Immature natural killer cell (primary cell): ENCODE measurements at places on chromosomes 4 and X.

GRCh38 chrX:138754861-138755260 is 43.3 kb upstream of the FGF13 start:
- no peak overlapping the region for H3K4me3 ChIP-seq
- no peaks in the 10 kb centered on the region for H3K36me3 ChIP-seq
- H3K27ac ChIP-seq: no peak overlapping the region
- no peak for DNase-seq

- no peak overlapping the region for H3K4me3 ChIP-seq
- H3K27me3 ChIP-seq: peaks cover 2% of the 10 kb centered on the region
- no peak overlapping the region for H3K27ac ChIP-seq
- DNase-seq: no peak
- H3K36me3 ChIP-seq: no peaks in the 10 kb centered on the region
- H3K4me1 ChIP-seq: no peaks in the 10 kb centered on the region
Measured at GRCh38 chr4:120395746-120396145, 329.1 kb upstream of the MAD2L1 start.

GRCh38 chr4:39455486-39455885 is 3.2 kb downstream of the RPL9 start:
- H3K4me3 ChIP-seq: no peak overlapping the region
- H3K27me3 ChIP-seq: peaks cover 11% of the 10 kb centered on the region
- H3K27ac ChIP-seq: no peak overlapping the region
- peaks cover 4% of the 10 kb centered on the region for H3K36me3 ChIP-seq
- no peak for DNase-seq

- H3K36me3 ChIP-seq: no peaks in the 10 kb centered on the region
- no peak overlapping the region for H3K4me3 ChIP-seq
- no peak for DNase-seq
Measured at GRCh38 chr4:183161630-183162029, 62.6 kb downstream of the WWC2 start.

GRCh38 chr4:155903453-155903852 is at the start of gene TDO2:
TDO2 (plus strand) TSS chr4:155903696; CDS start chr4:155903759, 63 bp downstream.
- H3K4me1 ChIP-seq: no peaks in the 10 kb centered on the region
- no peak within 1 kb of the TSS for H3K4me3 ChIP-seq
- peaks cover 3% of the 10 kb centered on the region for H3K27me3 ChIP-seq
- no peak within 1 kb of the TSS for H3K27ac ChIP-seq
- DNase-seq: no peak
